ENCODE measurements at places on chromosomes 13 and 19.

- DNase-seq = no peak
These were observed 236.6 kb downstream of the NHLRC3 start for GRCh38 chr13:39274739-39275325.

- no peak for DNase-seq
These were observed 3.2 kb upstream of the SPACA6 start for GRCh38 chr19:51689751-51690453.

DNA sequence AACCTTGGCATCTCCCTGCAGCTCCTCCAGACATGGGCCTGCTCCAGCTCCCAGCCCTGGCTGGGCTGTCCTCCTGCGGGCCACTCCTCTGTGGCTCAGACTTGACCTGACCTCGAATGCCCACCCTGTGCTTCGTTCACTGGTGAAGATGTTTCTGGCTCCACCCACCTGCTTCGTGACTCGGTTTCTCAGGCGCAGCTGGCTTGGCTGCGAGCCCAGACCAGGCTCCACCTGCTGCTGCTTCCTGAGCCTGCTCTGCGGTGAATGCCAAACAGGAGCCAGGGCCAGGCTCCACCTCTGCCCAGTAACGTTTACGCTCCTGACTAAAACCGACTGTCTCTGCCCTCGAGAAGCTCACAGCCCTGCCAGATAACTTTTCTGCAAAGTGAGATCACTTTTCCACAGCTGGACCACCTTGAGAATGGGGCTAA lies 8.9 kb upstream of the RSPH6A start:
- no peak for DNase-seq

DNA sequence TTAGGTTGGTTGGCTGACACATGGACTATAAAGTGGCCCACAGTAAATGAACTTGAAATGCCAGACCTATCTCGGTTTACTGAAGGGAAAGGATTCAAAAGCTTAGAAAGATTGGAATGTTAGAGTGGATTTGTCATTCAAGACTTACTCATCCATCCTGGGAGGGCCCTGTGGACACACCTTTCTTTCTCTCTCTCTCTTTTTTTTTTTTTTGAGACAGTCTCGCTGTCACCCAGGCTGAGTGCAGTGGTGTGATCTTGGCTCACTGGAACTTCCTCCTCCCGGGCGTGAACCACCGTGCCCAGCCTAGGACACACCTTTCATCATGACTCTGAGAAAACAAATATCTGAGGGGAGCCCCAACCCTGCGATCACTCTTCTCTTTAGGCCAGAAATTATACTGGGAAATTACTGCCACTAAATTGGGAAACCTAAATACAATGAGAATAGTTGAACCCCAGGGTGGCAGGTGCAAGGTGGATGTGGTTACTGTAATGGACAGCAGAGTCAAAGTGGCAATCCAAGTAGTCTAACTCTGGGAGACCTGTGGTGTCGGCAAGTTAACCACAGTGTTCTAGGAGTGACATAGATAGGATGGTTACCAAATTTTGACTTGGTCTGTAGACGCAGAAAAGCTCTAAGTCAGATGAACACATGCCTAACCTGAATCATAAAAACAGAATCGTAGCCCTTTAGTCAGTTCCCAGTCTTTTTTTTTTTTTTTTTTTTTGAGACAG lies 47.1 kb upstream of the ZMYM5 start:
- no peak for DNase-seq

- no peak for DNase-seq
These were observed 191.3 kb downstream of the KLF5 start for GRCh38 chr13:73250061-73250460.

GRCh38 chr19:55617426-55617825 lies 6.9 kb downstream of the ZNF784 start:
- DNase-seq = no peak

DNA sequence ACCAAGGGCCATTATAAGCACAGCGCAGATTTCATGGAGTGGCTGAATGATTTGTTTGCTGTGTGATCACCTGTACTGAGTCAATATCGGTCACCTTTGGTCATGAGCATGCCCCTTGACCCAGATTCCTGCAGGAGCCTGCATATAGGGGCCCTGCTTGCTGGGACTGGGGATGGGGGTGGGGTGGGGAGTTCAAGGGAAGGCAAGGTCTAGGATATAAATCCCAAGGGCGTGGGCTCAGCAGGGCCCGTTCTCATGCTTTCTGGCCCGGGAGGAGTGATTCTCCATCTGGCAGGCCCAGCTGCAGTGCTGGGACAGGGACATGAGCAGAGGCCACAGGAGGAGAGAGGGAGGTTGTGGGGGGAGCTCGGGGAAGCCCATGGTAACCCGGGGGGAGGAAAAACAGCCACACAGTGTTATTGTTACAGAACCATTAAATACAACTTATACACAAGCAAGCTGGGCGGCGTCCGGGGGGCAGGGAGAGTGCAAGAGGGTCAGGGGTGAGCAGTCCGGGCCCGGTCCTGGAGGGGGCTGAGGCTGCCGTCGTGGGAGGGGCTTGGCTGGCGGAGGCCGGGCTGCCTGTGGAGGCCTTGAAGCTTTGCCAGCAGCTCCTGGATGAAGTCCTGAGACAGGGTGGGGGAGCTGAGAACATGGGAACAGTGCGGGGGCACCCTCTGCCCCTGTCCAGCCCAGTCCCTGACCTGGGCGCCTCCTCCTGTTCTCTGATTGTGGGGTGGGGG lies 5.2 kb downstream of the PPP1R14A start:
- DNase-seq = peak; percentile 78

GRCh38 chr19:10114651-10115391 lies 3.3 kb downstream of the P2RY11 start:
- no peak for DNase-seq

- DNase-seq = no peak
These were observed 1290.4 kb upstream of the PCDH20 start for GRCh38 chr13:62706048-62706447.

GRCh38 chr13:42892760-42893159 lies 99.3 kb downstream of the EPSTI1 start:
- no peak for DNase-seq

GRCh38 chr13:19817510-19818158 lies 34.9 kb upstream of the PSPC1 start:
- DNase-seq = no peak

DNA sequence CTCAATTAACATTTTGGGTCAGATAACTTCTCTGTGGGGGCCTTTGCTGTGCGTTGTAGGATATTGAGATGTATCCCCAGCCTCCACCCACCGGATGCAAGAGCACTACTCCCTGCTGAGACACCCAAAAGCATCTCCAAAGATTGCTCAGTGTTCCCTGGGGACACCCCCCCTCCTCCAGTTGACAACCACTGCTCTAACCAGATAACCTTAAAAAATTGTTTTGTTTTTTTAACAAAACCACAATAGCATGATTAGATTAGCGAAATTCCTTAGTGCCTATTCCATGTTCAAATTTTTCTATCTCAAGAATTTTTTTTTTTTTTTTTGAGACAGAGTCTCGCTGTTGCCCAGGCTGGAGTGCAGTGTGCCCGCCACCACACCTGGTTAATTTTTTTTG lies 2.6 kb upstream of the EPN1 start:
- DNase-seq = no peak

GRCh38 chr19:47495478-47496372 lies 11.7 kb upstream of the KPTN start:
- DNase-seq = peak; percentile 7

DNA sequence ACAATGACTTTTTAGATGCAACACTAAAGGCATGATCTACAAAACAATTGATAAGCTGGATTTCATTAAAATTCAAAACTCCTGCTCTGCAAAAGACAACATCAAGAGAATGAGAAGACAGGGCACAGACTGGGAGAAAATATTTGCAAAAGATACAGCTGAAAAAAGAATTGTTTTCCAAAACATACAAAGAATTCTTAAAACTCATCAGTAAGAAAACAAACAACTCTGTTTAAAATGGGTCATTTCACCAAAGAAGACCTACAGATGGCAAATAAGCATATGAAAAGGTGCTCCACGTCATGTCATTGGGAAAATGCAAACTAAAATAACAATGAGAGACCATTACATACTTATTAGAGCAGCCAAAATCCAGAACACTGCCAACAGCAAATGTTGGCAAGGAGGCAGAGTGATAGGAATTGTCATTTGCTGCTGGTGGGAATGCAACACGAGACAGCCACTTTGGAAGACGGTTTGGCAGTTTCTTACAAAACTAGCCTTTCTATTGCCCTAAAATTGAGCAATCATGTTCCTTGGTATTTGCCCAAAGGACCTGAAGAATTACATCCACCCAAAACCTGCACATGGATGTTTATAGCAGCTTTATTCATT lies 39.2 kb downstream of the FLT1 start:
- no peak for DNase-seq

- no peak for DNase-seq
These were observed 26.8 kb upstream of the CXCL17 start for GRCh38 chr19:42469311-42470235.

DNA sequence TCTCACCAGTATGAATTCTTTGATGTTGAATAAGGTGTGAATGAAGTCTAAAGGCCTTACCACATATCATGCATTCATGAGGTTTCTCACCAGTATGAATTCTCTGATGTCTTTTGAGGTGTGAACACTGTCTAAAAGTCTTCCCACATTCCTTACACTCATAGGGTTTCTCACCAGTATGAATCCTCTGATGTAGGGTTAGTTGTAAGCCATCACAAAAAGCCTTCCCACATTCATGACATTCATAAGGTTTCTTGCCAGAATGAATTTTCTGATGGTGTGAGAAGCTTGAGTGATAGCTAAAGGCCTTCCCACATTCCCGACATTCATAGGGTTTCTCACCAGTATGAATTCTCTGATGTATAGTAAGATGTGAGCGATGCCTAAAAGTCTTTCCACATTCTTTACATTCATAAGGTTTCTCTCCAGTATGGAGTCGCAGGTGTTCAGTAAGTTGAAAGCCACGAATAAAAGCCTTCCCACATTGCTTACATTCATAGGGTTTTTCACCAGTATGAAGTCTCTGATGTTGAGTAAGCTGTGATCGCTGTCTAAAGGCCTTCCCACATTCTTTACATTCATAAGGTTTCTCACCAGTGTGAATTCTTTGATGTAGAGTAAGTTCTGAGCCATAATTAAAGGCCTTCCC lies 27.7 kb downstream of the ZNF461 start:
- no peak for DNase-seq

DNA sequence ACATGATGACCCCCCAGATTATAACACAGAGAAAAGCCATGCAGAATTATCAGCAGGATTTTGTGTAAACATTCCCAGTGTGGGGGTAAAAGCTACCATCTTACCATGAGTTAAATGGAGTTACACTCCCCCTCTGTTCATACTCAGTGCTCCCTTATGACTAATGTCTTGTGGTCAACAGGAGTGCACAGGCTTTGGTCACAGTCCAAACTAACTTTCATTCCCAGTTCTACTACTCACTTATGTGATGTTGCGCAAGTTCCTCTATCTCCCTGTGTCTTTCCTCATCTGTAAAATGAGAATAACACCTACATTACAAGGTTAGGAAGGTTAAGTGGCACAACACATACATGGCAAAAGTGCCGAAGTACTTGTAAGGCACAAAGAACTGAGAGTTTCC lies 277.9 kb downstream of the RBM26 start:
- no peak for DNase-seq

DNA sequence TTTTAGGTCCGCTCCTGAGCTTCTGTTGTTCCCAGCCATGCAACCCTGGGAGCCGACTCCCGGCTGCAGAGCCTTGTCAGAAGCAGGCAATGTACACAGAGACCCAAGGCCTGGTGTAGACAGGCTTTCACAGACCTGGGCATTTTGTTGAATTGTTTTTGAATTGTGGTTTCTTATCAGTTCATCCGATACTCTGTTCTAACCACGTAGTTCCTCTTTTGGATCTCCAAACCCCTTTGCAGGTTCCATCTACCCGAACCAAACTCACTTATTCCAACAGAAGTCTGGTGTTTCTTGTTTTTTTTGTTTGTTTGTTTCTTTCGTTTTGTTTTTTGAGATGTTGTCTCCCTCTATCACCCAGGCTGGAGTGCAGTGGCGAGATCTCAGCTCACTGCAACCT lies 6.3 kb upstream of the NLRP2 start:
- no peak for DNase-seq

- DNase-seq = peak; percentile 75
These were observed 12.6 kb upstream of the ZNF414 start for GRCh38 chr19:8526345-8527091.

GRCh38 chr13:112259511-112259910 lies 116.6 kb upstream of the SPACA7 start:
- DNase-seq = no peak

DNA sequence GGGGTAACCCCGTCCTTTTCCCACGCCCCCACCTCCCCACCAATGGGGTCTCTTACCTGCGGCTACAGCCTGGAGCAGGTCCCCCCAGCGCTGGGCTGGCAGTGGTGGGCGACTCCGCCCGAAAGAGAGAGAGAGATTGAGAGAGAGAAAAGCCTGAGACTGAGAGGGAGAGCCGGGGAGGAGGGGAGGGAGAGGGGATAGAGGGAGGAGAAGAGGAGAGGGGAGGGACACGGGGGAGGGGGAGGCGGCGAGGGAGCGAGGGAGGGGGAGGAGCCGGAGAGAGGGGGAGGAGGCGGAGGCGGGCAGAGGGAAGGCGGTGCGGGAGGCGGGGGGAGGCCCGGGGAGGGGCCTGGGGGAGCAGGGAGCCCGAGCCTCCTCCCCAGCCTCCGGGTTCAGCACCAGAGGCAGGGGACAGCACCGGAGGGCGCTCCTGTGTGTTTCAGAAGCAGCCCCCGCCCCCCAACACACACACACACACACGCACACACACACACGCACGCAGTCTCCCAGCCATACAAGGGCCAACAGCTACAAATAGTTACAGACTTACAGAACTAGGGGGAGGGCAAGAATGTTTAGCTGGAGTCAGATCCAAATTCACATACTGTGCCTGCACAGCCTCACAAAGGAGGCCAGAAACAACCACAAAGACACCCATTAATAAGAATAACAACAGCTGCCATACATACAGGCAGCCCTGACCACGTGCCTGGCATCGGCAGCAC lies at the start of gene SLC8A2:
TSS of gene SLC8A2 (minus strand) at position 161 of the 725 bp plus-strand sequence. CDS start 5,490 bp downstream, outside the sequence.
- peak; percentile 66 for DNase-seq

DNA sequence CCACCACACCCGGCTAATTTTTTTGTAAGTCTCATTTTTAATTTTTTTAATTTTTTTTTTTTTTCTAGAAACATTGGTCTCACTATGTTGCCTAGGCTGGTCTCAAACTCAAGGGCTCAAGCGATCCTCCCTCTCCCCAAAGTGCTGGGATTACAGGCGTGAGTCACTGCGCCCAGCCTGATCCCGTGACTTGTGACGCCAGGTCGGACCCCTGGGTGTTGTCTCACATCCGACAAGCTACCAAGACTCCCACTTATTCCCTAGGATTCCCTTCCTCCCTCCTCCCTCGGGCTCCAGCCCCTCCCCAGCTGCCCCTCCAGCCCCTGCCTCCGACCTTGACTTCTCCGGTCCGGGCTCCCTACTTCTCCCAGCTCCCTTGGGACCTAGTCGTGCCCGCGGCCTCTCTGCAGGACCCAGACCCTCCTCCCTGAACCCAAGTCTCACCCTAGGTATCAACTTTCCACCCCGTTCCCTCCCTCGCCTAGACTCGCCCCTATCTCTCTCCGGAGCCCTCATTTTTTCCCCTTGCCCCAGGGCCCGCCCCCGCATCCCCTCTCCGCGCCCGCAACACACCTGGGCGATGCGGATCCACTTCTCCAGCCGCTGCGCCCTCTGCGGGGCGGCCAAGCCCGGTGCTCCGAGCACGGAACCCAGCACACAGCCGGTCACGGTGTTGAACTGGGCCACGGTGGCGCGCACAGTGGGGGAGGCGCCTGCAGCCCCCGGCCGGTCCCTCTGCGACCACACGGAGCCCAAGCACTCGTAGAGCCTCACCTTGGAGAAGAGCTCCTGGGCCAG lies 13.1 kb downstream of the RGL3 start:
- DNase-seq = no peak

All from NCI-H2227 treated with DMSO at 0.1 percent for 48 hours (cell line).